Vagina (tissue), 2 donors: ENCODE measurements at places on chromosomes 1 and 21. TPM values are rescaled to one million over a fixed set of nuclear protein-coding genes. Genes with fewer than 3 reads are reported as not detected.

DNA sequence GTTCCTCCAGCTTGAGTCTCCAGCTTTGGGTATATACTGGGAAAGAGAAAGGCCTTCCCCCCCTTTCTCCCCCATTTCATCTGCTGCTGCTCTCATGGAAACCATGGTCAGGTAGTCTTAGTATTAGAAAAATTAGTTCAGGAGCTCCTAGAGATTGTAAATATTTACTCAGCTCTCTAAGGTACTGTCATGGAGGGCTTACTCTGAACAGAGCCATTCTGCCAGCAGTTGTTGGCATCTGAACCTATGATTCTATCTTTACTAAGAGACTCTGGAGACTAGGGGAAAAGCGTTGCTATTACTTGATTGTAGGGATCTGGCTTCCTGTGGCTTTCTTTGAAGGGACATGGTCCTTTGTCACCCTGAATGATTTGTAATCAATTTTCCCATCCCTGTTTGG, 6.1 kb downstream of the INTS3 start:
- no peak for DNase-seq

SPOCD1 gene
- total RNA-seq, result 4.2 TPM

WDR77 gene
- total RNA-seq, result 50.8 TPM

CLCN6 gene
- 19.2 TPM for total RNA-seq

PRR9 gene
- total RNA-seq, result not detected
